ENCODE measurements at places on chromosomes 7 and 10. TPM values are rescaled to one million over a fixed set of nuclear protein-coding genes. Genes with fewer than 3 reads are reported as not detected.

CCAR1 gene
- total RNA-seq: 66.7 TPM

HYAL4 gene
- total RNA-seq: 0.37 TPM

BRI3 gene
- total RNA-seq: 56.3 TPM

PNLIP gene
- total RNA-seq: 2.4 TPM

EGR2 gene
- 28.2 TPM for total RNA-seq

SFRP4 gene
- not detected for total RNA-seq

ASZ1 gene
- total RNA-seq: not detected

GRCh38 chr10:624605-625332 lies 64.7 kb downstream of the DIP2C start:
- DNase-seq: no peak

DNA sequence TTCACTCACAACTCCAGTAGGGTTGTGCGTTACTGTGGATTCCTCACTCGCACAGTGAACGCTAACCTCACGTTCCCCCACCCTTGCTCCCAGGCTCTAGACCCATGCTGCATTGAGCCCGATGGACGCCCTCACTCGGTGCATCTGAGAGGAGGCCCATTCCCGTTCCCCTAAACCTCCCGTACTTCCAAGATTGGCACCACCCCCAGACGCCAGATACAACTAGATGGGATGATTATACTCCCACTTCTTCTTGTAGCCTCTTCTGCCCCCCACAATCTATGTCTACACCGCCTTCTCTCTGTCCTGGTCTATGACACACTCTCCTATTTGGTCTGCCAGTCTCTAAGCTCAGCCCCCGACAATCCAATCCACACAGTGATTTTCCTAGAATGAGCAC lies 57.3 kb upstream of the NCAPG2 start:
- DNase-seq: no peak

DNA sequence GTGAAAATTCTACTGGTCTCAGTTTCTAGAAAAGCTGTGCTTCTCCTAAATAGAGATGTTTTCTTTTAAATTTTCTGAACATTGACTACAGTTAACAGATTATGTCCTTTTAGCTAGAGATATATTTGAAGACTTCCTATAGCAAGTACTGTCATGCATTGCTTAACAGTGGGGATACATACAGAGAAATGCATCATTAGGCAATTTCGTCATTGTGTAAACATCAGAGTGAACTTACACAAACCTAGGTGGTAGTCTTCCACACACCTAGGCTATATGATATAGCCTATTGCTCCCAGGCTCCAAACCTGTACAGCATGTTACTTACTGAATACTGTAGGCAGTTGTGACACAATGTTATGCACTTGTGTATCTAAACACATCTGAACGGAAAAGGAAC lies 28.5 kb downstream of the PIK3CG start:
- DNase-seq: no peak

DNA sequence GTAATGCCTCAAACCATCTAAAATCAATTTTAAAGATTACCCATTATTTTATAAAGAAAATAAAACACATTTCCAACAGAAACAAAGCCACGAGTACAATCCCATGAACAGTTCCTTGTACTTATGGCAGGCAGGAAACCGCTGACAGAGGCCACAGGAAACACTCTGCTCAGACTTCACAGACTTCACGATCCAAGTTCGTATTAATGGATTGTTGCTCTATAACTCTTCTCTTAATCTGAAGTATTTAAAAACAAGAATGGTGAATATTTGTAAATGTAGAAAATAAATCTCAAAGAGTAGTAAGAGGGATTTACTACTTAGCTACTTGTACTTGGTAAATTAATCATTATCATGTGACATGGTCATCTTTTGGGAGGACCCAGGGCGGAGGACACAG lies 78.3 kb downstream of the SNX10 start:
- DNase-seq: no peak

DNA sequence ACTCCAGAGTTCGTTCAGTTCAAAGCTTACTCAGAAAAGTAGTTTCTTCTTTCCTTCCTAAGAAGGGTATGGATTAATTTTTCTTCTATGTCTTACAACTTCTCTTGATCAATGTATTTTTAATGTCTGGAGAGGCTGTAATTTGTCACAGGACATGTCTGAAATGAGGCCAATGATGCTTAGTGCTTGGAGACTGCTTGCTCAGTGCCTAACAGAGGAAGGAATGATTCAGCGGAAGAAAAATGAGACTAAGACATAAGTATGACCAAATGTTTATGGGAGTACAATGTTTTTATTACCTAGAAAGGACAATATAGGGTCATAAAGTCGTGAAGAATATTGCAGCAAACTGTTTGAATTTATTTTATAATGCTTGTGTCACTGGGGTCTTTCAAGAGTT lies 43.3 kb downstream of the GPR37 start:
- no peak for DNase-seq

- DNase-seq: no peak
Measured at GRCh38 chr10:83492004-83492403, 647.3 kb upstream of the GHITM start.

GRCh38 chr7:75928568-75928914 lies 13.6 kb downstream of the POR start:
- peak; percentile 61 for DNase-seq

DNA sequence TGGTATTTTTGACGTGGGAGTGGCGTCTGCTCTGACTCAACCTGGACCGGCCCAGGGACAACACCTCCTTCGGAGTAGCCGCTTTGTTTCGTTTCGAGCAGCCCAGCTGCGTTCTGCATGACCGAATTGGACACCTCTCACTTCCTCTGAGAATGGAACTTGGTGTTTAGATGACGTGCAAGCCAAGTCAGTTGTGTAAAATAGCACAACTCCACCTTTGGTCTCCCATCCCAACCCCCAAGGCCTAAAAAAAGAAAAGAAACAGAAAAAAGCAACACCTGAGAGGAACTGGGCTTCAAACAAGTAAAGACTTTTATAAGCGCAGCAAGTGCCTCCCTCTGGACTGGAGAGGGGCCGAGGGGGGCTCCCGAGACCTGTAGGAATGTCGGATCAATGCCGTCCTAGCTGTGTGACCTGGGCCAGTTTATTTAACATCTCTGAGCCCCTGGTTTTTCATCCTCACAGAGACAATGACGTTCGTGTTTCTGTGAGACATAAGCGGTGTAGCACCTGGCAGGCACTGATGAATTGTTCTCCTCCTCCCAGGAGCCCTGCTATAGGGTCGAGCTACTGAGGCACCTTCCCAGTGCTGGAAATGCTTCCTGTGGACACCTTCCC lies 52.0 kb upstream of the SMNDC1 start:
- peak; percentile 100 for DNase-seq

- DNase-seq: no peak
Measured at GRCh38 chr10:116121640-116122525, 151.1 kb downstream of the GFRA1 start.

GRCh38 chr10:70374775-70375614 lies 7.4 kb downstream of the LRRC20 start:
- no peak for DNase-seq

DNA sequence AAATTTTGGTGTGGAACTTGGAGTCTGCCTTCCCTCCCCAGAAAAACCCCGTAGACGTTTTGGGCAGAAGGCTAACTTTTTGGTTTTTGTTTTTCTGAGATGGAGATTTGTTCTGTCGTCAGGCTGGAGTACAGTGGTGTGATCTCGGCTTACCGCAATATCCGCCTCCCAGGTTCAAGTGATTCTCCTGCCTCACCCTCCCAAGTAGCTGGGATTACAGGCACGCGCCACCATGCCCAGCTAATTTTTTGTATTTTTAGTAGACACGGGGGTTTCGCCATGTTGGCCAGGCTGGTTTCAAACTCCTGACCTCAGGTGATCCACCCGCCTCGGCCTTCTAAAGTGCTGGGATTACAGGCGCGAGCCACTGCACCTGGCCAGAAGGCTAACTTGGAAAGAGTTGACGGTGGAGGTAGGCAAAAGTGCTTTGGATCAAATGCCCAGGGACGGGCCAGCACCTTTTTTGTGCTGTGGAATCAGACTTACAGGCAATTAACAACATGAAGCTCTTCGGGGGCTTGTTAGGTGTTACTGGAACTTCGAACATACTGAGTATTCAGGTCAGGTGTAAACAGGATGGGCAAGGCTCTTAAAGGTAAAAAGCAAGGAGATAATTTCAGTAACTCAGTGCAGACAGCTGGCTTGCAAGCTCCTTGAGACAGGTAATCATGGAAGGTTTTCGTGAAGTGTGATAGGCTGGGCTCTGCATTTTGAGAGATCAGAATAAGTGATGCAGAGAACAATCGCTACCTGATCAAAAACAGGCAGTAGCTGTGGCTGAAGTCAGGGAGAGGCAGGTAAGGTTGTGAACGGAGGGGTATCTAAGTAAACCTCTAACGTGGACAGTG lies 1.8 kb downstream of the PPP1R35 start:
- no peak for DNase-seq

- DNase-seq: no peak
Measured at GRCh38 chr7:104434129-104434528, 105.7 kb downstream of the LHFPL3 start.

GRCh38 chr10:117175901-117176534 lies 21.3 kb upstream of the KCNK18 start:
- peak; percentile 19 for DNase-seq

All from GM12878 (cell line).